SK-N-MC (cell line): ENCODE measurements at places on chromosomes 3 and 15.

DNA sequence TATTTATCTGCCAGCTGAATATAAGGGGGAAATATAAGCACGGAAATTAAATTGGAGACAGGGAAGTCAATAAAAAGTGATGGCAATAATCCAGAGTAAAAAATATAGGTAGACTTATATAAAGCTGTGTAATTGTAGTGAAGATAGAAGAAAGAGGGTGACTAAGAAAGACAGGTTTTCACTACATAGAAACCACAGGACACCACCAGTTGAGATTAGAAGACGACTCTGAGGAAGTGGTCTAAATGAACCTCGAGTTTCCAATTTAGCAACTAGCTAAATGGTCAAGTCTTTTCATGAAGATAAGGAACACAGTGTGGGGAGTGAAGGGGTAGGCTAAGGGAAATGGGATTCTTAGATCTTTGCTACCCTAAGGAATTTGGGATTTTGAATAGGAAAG lies 188.8 kb upstream of the ARL6 start:
- no peak for DNase-seq

DNA sequence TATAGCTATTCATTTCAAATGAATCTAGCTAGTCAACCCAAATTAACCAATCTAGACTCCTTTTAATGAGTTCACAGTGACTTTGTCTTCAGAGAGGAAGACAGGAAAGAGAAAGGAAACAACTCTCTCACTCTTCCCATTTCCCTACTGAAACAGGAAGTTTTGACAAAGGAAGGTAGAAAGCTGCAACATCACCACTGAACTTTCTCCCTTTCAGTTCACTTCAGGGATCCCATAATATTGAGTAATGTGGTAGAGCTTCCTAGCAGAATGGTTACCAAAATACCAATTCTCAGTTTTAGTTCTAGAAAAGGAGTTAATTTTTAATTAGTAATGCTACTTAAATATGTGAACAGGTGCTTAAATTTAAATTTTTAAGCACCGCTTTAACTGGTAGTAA lies 7.5 kb downstream of the VPS13C start:
- no peak for DNase-seq

DNA sequence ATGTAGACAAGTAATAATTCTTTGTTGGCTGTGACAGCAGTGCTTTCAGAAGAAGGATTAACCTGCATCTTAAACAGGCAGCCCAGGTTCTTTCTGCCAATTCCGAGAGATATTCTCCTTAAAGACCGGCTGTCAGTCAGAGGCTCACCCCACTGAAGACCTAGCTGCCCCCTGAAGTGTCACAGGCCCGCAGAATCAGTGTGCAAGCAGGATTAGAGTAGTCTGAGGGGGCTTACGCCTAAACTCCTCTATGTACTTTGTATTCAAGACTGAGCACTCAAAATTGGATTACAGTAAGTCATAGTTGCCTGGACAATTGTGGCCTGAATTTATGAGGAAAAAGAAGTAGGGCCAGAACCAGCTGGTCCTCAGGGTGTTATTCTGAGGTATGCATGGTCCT lies 342.9 kb downstream of the CLSTN2 start:
- no peak for DNase-seq

DNA sequence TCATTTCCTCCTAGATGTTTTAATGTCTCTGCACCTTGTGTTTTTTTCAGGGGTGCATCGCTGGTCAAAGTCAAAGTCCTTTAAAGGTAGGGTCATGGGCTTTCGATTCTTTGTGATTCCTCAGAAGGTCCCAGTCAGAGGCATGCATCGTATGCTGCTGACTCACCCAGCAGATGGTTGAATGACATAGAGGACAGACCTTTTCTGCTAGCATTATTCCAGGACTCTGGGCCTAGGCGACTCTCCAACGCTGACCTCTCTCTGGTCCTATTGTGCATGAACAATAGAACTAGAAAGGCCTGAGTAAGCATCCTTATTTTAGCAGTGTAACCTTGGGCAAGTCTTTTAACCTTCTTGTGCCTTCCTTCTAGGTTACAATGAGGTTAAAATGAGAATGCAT lies 75.9 kb downstream of the DGKG start:
- DNase-seq, result no peak

GRCh38 chr15:40217166-40217824 lies 21.6 kb upstream of the PAK6 start:
- DNase-seq, result peak; percentile 47

DNA sequence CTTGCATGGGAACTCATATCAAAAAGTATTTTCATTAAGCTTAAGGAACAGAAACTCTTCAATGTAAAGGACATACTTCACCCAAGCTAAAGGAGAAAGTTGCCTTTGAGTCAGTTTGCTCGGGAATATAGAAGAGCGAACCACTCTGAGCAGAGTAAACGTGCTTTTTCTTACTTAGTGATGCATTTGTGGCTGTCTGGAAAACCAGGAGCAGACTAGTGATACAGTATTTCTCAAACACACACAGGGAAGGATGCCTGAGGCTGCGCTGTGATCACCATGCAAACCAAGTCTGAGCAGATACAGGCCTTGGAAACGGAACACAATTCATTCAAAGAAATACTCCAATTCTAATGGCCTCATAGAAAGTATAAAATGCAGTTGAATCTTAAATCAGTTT lies 121.0 kb upstream of the CDIN1 start:
- DNase-seq, result no peak

GRCh38 chr3:42780398-42780797 lies 7.3 kb upstream of the CCDC13 start:
- DNase-seq, result no peak

DNA sequence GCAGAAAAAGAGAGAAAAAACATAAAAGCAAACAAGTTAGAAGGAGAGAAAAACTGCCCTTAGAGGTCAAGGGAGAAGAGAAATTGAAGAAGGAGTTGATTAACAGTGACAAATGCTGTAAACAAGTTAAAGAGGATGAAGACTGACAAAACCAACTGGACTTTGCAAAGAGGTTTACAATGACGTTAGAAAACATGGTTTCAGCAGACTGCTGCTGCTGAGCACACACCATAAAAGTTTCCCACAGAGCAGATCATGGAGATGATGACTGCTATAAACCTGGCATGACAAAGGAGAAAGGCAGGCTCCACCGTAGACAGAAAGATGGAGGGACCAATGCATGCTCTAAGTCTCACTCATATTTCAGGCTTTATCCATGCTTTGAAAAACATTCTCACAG lies 78.7 kb downstream of the POLQ start:
- no peak for DNase-seq
